ENCODE measurements at places on chromosomes 1 and 21. TPM values are rescaled to one million over a fixed set of nuclear protein-coding genes. Genes with fewer than 3 reads are reported as not detected.

The FAM72A gene
- 10.8 TPM for total RNA-seq

The IVL gene
- total RNA-seq: 0.09 TPM

The NCF2 gene
- 2.7 TPM for total RNA-seq

The RPF1 gene
- 34.6 TPM for total RNA-seq

The OR2G6 gene
- total RNA-seq: not detected

The L1TD1 gene
- not detected for total RNA-seq

The TNFRSF4 gene
- total RNA-seq: not detected

The NR1I3 gene
- not detected for total RNA-seq

The AUNIP gene
- 9.4 TPM for total RNA-seq

The COL9A2 gene
- total RNA-seq: 0.17 TPM

The TRIM45 gene
- 1.1 TPM for total RNA-seq

The TCEANC2 gene
- total RNA-seq: 1.7 TPM

The SELL gene
- 0.08 TPM for total RNA-seq

The OR10J1 gene
- not detected for total RNA-seq

The SMG7 gene
- total RNA-seq: 40.8 TPM

The SLAMF6 gene
- total RNA-seq: not detected

The FAM72D gene
- total RNA-seq: 6.7 TPM

The PRELP gene
- 0.01 TPM for total RNA-seq

Data from A549 treated with dexamethasone at 1 μM for 4 hours (cell line).